ENCODE measurements at places on chromosomes 6 and 20. TPM values are rescaled to one million over a fixed set of nuclear protein-coding genes. Genes with fewer than 3 reads are reported as not detected.

Gene VWA7
- 0.56 TPM for total RNA-seq

Gene OPRL1
- 4.4 TPM for total RNA-seq

- no peak for DNase-seq
These were observed 142.6 kb downstream of the CDH26 start for GRCh38 chr20:60100780-60101179.

Gene TMEM217
- 4.7 TPM for total RNA-seq

- no peak for DNase-seq
These were observed 1.3 kb downstream of the MAN1A1 start for GRCh38 chr6:119348096-119348747.

Gene CRISP2
- total RNA-seq, result not detected

Gene TPD52L1
- total RNA-seq, result 150 TPM

GRCh38 chr6:28205879-28206278 lies 19.2 kb upstream of the ZSCAN9 start:
- DNase-seq, result no peak

DNA sequence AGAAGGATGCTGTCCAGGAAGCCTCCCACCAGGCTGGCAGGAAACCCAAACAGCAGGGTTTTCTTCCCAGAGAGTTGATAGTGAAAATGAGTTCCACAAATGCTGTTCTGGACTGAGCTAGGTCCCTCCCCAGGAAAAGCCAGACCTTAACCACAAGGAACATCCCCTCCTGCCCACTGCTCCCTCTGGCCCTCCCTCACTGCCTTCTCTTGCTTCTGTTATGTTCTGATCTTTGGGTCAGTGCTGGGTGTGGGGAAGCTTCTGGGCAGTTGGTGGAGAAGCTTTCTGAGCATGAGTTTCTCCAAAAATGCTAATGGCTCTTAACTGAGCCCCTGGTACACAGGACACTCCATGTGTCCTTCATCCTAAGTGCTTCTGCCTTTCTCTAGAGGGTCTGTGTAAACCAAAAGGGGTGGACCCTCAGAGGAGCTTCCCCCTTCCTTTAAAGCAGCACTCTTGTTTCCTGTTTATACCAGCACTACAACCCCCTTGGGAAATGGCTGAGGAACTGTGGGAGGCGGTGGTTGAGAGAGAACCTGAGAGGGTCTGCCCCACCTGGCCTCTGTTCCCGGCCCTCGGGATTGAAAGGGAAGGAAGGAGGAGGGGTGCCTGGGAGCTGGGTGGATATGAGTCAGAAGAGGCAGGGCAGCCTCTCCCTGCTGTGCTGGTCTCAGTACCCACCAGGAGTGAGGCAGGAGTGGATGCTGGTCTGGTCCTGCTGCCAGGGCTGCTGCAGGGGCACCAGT lies 42.0 kb downstream of the CDS2 start:
- no peak for DNase-seq

DNA sequence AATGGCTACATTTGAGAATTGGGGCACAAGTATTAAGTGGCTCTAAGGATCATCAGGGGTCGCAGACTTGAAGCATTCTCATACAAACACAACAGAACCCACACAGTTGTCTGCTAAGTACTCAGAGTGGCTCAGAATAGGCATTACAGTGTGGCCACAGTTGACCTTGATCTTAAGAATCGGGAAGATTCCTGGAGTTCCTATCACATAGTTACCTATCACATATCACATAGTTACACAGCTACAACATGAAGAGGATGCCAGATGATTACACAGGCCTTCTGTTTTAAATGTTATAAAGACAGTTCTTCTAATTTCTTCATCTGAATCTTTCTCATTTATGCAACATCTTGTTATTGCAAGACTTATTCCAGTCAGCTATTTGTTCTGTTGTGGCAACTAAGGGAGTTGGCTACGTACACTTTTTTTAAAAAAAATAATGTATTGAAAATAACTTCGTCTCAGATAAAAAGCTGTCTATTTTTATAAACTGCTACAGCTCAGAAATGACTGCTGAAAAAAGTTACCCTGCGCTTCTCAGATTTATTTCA lies 129.0 kb downstream of the REV3L start:
- no peak for DNase-seq

Gene BANF2
- total RNA-seq, result not detected

Gene TCF21
- total RNA-seq, result 13.7 TPM

DNA sequence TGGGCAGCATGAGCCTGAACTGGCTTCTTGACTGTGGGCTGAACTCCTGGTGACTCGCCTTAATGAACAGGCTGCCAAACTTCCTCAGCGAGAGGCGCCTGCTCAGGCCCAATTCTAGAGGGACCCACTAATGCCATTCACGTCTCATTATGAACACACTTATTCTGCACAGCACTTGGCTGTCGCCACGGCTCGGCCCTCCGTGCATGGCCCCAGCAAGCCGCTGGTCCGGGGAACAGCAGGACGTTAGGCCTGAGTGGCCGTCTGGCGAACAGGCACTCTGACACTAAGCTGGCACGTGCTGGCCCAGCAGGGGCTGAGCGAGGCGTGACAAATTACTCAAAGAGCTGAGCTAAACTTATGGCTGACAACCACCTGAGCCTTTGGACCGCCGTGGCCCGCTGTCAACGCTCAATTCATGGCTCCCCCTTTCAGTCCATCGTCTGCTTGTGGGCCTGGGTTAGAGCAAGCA lies 45.9 kb downstream of the INSM1 start:
- DNase-seq, result no peak
